ENCODE measurements at places on chromosomes 12 and 14.

DNA sequence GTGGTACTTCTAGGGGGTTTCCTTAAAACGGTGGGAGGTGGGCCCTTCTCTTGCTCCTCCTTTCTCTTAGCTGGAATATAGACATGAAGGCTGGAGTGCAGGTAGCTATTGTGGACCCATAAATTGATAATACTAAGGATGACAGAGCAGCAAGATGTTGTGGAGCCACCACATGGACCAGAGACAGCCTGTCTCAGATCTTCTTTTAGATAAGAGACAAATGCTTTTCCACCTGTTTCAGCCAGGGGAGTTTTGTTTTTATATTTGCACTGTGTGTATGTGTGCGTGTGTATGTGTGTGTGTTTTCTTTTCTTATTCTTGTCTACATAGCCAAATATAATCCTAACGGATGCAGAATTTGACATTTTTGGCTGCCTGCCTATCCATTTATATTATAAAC is 62.9 kb upstream of the HIF1A start:
- DNase-seq, result no peak

- DNase-seq, result no peak
These were observed 1.7 kb downstream of the OTUB2 start for GRCh38 chr14:94027566-94028449.

DNA sequence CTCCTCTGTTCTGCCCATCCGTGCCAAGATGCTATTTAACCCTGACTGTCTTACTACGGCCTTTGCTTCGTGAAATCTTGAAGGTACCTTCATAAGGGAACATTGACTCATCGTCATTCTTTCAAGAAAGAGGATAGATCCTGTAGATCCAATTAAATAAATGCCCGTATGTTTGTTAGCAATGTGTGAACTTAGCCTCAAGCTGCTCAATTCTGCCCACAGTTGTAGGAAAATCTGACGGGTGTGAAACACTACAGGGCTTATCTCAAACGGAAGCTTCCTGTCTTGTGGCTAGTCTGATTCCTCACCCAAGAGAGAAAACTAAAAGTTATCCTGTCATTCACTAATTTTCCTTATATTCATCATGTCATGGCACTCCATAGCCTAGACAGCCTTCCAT is 168.0 kb upstream of the TBX3 start:
- no peak for DNase-seq

- no peak for DNase-seq
These were observed 43.4 kb downstream of the SAMD4A start for GRCh38 chr14:54610051-54610977.

DNA sequence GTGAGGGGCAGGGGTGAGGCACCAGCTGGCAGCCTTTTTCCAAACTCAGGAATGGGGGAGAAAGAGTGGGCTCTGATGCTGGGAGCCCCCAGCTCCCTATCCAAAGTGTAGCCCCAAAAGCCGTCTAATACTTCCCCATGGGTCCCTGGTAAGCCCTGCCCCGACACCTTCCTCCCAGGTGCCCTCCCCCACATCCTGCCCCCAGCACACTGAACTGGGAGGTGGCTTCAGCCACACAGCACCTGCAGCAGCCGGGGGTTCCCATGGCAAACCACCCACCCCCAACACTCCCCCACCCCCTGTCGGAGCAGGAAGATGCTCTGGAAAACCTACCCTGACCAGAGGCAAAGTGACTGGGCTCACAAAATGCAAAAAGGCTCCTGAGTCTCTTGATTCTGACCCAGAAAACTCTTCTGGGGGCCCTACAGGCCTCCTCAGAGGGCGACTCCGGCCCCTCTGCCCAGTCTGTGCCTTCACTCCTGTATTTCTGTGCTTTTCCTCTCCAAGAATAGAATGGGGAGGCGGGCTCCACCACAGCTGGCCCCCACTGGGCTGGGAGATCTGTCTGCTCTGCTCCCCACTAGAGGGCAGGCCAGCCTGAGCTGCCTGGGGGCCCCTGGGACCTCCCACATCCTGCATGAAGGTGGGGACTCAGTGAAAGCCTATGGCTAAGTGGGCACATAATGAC is 81.6 kb downstream of the ITPK1 start:
- no peak for DNase-seq

DNA sequence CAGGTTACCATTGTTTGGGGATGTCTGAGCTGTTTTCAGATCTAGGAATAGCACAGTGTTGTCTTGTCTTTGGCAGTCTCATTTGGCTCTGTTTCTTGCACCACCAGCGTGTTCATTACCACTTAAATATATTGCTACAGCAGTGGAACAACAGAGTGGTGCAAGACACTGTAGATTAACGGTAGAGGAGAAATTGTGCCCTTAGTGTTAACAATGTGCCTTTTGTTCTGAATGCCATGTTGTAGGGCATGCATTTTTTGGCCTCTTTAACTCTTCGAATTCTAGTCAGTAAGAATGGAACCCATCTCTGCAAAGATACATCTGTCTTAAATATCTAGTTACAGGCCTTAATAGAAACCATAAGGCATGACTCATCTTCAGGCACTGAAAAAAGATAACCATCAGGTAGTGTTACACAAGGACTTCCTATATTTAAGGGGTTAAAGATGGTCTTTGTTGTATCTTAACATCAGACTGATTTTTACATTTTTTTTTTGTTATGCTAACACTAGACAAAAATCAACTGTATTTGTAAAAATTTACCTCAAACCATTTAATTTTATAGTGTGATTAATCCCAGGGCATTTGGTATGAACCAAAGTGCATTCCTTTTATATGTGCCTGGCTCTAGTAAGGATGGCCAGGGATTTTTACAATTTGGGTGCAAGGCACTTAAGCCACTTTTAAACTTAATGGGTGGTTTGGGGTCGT is 12.9 kb downstream of the DYRK2 start:
- DNase-seq, result peak; percentile 73

GRCh38 chr12:78406828-78407227 is 457.7 kb upstream of the SYT1 start:
- DNase-seq, result no peak

GRCh38 chr12:68572661-68573060 is 38.0 kb upstream of the RAP1B start:
- no peak for DNase-seq

GRCh38 chr12:47650469-47650868 is 55.4 kb downstream of the RPAP3 start:
- no peak for DNase-seq

GRCh38 chr14:58430156-58430555 is 2.6 kb downstream of the KIAA0586 start:
- DNase-seq, result no peak

Data from NCI-H446 (cell line).